ENCODE measurements at places on chromosomes 11 and 22. TPM values are rescaled to one million over a fixed set of nuclear protein-coding genes. Genes with fewer than 3 reads are reported as not detected.

Gene OR5AN1
- total RNA-seq = not detected

Gene KCTD21
- total RNA-seq = 3.9 TPM

Gene SCUBE1
- total RNA-seq = not detected

Gene LDHAL6A
- total RNA-seq = not detected

Gene AQP11
- total RNA-seq = 0.30 TPM

Gene VWCE
- 1.6 TPM for total RNA-seq

Gene BTBD18
- total RNA-seq = not detected

Gene SYT13
- total RNA-seq = not detected

Gene MUC5AC
- total RNA-seq = not detected

Gene GRAP2
- total RNA-seq = not detected

Gene SLC6A5
- not detected for total RNA-seq

Gene STK33
- total RNA-seq = 1.6 TPM

Gene CRYBB2
- total RNA-seq = not detected

Gene TPBGL
- under 0.01 TPM for total RNA-seq

Gene SLCO2B1
- total RNA-seq = not detected

Gene ISX
- total RNA-seq = not detected

Gene MAJIN
- total RNA-seq = not detected

Gene ZNF143
- total RNA-seq = 36.9 TPM

Gene OR51E2
- total RNA-seq = not detected

Gene PARVB
- 89.6 TPM for total RNA-seq

Gene OR51I1
- not detected for total RNA-seq

Gene TP53I11
- 14.9 TPM for total RNA-seq

Gene BAIAP2L2
- total RNA-seq = not detected

Gene OR52E8
- total RNA-seq = not detected

Gene PNPLA5
- not detected for total RNA-seq

Gene SLC37A2
- under 0.01 TPM for total RNA-seq

Gene KCNA4
- total RNA-seq = not detected

Gene RIBC2
- 1.4 TPM for total RNA-seq

Gene ANKK1
- not detected for total RNA-seq

Gene C11orf42
- not detected for total RNA-seq

Data from epithelial cell of umbilical artery (primary cell).